ENCODE measurements at places on chromosomes 4 and X.
A peak's percentile ranks its signal among the peaks of the same experiment; 100 is the strongest.

GRCh38 chr4:156958276-156959074 lies 13.1 kb downstream of the PDGFC start:
- no peak for DNase-seq

- DNase-seq: no peak
Measured at GRCh38 chrX:43238461-43238945, 417.6 kb upstream of the MAOA start.

GRCh38 chrX:20522420-20522819 lies 255.7 kb upstream of the RPS6KA3 start:
- no peak for DNase-seq

DNA sequence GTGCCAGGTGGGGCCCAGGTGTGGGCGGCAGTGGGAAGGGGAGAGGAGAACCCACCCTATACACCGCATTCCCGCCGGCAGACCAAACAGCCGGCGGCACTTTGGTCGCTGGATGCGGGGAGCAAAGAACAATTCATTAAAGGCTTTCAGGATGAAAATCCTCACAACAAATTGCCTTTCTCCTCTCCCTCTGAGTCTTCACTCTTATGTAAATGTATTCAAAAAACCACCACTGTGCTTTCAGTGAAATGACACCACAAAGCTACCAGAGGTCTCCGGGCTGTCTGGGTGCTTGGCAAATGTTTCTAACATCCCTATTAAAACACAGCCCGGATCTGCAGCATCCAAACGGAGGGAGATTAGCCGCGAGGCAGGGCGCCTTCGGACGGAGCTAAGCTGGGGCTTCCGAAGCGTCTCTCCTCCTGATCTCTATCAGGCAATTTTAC lies 171.8 kb upstream of the TBL1X start:
- no peak for DNase-seq

DNA sequence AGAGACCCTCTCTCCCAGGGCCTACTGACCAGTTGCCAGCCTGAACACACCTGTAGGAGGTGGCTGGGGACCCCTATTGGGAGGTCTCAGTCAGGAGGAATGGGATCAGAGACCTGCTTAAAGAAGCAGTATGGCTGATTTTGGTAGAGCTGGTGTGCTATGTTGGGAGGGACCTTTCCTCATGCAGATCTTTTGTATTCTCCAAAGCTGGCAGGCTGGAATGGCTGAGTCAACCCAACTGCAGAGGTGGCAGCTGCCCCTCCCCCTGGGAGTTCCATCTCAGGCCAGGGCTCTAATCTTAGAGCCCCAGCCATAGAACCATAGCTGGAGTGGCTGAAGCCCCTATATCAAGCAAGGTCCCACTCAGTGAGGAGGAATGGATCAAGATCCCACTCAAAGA lies 279.3 kb upstream of the BMP3 start:
- DNase-seq: no peak

- no peak for DNase-seq
Measured at GRCh38 chr4:2154215-2154740, 87.6 kb downstream of the HAUS3 start.

DNA sequence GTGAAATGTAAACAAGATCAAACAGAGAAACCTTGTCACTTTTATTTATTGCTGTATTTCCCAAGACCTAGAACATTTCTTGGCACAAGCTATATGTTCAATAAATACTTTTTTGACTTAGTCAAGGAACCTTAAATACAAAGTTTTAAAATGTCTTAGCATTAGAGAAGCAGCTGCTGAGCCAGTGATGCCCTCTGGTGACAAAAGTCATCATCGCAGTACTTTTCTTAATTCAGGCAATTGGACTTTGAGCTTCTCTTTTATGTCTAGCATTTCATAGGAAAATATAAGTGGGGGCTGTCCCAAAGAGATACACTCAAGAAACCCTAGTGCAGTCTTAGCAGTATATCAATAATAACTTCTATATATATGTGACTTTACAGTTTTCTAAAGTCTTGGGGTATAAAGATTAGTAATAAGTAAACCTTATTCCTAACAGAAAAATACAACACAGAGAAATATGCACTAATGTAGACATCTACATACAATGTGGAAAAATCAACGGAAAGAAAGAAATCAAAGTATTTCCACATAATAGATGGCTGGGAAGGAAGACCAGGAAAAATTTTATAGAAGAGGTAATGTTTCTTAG lies 118.4 kb downstream of the DTHD1 start:
- DNase-seq: peak; percentile 75

DNA sequence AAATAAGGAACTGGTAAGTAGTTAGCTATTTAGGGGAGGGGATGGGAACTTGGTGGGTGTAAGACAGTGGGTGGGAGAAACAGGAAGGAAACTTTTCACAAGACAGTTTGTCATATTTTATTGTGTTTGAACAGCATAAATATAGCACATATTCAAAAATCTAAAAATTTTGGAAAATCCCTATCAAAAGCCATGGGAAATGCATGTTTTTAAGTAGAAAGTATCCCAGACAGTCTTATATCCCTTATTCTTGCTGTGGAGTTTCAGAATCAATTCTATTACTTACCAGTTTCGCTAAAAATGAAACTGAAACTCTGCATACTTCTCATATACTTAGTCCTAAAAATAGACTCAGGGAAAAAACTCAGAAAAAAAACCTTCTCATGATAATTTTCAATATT lies 22.3 kb upstream of the RASGEF1B start:
- no peak for DNase-seq

- DNase-seq: no peak
Measured at GRCh38 chrX:41178201-41178600, 93.0 kb downstream of the USP9X start.

DNA sequence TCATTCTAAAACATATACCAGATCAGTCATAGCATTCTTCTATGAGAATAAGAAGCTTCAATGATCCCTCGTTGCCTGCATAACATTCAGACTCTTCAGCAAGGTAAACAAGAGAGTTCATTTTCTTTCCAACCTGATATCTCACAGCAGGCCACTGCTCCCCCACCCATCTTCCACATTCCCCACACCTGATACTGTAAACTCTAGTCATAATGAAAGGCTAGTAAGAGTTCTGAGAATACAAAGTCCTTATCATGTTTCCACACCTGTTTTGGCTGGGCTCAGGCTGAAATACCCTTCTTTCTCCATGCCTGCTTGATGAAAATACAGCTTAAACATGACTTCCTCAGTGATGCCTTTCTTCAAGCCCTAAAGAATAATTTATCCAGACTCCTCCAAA lies 2.3 kb upstream of the AASDH start:
- no peak for DNase-seq

DNA sequence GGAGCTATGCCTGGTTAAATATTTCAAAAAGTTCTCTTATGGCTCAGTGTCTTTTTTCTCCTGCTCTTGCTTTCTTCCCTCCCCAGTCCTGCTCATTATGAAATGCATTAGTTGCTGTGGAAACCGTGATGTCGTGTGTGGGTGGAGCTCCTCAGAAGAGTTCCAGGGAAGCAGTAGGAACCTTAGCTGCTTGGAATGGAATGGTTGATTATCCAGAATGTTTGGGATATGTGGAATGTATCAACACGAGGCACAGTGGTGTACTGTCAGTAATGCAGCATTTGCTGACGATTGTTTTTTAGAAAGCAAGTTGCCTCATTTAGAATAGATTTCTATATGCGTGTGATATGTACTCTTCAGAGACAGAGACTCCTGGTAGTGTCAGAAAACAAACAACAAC lies 333.2 kb downstream of the ARHGAP10 start:
- DNase-seq: no peak

GRCh38 chr4:111204797-111205196 lies 581.9 kb upstream of the PITX2 start:
- no peak for DNase-seq

DNA sequence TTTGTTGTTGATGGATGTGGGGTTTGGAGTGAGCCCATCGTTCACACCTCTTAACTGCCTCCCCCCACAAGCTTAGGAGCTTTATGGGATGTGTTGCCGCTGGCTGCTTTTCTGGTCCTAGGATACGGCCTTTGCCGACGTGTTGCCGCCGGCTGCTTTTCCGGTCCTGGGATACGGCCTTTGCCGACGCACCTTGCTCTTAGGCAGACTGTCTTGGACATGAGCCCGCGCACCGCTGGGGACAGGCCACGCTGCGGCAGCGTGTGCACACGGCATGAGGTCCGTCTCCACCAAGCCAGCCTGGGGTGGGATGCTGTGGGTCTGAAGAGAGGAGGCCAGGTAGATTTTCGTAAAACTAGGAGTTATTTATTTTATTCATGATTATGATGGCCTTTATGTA lies 14.2 kb downstream of the RGS12 start:
- no peak for DNase-seq

- DNase-seq: no peak
Measured at GRCh38 chr4:48493452-48494100, 3.5 kb downstream of the ZAR1 start.

GRCh38 chr4:10173754-10174749 lies 57.5 kb upstream of the WDR1 start:
- no peak for DNase-seq

DNA sequence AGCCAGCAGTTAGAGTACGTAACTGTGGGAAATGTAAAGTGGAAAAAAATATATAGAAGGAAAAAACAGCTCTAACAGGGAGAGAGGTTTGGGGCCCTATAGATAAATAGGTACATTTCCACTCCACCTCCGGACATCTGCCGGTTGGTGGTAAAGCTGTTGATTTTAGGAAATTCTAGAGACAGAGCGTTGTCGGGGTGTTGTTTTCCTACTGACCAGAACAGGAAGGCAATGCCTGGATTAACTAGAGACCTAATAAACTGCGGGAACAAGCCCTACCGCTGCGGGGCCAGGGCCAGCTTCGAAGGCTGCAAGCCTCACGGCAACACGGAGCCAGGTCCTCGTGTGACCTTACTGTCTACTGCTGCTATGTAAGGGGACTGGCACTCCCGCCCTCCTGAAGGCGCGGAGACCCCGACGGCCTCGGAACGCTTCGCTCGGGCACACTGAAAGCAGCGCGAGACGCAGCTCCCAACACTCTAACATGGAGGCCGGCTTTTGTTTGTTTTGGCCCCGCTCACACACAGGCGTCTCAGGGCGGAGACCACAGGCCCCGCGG lies 702 bp upstream of the CDKN2AIP start:
- no peak for DNase-seq

DNA sequence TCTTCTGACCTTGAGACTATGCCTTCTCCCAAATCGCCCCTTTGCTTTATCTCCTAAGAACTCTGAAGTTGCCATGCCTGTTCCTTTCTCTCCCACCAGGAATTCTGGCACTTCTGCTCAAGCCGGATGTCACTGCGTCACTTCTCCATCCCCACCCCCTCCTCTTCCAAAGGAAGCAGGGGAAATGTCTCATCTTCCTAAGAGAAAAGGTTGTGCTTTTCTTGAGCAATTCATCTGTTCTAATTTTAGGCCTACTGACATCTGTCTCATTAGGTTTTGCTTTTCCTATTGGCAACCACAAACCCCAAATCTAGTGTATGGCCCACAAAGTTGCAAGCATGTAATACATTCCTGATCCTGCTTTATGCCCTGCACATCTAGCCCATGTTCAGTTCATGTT lies 163.1 kb upstream of the PLAC1 start:
- DNase-seq: no peak

DNA sequence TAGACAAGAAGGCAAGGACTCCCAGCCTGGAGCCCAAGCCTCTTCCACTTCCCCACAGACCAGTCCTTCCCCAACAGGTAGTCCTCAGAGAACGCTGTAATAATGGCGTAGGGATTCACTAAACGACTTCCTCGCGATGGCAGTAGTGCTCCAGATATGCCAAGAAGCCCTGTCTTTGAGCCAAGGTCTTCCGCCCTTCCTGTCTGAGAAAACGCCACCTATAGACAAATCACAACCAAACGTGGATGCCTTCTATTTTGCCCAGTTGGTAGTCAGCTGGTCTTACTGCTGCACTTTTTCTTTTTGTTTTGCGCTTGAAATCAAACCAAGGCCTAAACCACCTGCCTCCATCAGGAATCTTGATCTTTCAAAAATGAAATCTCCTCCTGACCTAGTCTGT lies 203.3 kb downstream of the OR13H1 start:
- no peak for DNase-seq

- DNase-seq: no peak
Measured at GRCh38 chrX:65596270-65597034, 61.9 kb upstream of the LAS1L start.

DNA sequence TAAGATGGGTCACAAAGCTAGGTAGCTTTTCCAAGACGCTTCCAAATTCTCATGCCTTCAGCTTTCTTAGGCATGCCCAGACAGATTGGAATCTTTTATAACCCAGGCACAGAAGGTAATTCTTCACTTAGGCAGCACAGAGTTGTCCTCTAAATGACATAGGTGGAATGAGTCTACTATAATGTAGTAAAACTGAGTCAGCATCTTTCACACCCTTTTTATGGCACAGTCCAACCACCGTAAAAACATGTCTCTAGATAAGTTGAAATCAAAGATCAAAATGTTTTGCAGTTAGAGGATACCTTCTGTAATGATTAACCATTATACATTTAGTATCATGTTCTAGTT lies 128.4 kb upstream of the FAT1 start:
- DNase-seq: no peak

GRCh38 chr4:5742968-5743367 lies 32.0 kb downstream of the EVC start:
- DNase-seq: no peak

- no peak for DNase-seq
Measured at GRCh38 chr4:115356176-115356575, 242.8 kb upstream of the NDST4 start.

- no peak for DNase-seq
Measured at GRCh38 chrX:42149281-42149680, 225.9 kb upstream of the CASK start.
